ENCODE measurements at places on chromosomes 13 and 19. TPM values are rescaled to one million over a fixed set of nuclear protein-coding genes. Genes with fewer than 3 reads are reported as not detected.

Gene SIN3B
- total RNA-seq: 69.2 TPM

Gene KLK7
- total RNA-seq: not detected

Gene CCDC169
- 2.5 TPM for total RNA-seq

- peaks cover 26% of the 10 kb centered on the region for H3K4me1 ChIP-seq
- peak overlapping the region; percentile 88 for H3K27ac ChIP-seq
- DNase-seq: peak; percentile 62
These were observed 937 bp upstream of the SPRY2 start for GRCh38 chr13:80341756-80342370.

DNA sequence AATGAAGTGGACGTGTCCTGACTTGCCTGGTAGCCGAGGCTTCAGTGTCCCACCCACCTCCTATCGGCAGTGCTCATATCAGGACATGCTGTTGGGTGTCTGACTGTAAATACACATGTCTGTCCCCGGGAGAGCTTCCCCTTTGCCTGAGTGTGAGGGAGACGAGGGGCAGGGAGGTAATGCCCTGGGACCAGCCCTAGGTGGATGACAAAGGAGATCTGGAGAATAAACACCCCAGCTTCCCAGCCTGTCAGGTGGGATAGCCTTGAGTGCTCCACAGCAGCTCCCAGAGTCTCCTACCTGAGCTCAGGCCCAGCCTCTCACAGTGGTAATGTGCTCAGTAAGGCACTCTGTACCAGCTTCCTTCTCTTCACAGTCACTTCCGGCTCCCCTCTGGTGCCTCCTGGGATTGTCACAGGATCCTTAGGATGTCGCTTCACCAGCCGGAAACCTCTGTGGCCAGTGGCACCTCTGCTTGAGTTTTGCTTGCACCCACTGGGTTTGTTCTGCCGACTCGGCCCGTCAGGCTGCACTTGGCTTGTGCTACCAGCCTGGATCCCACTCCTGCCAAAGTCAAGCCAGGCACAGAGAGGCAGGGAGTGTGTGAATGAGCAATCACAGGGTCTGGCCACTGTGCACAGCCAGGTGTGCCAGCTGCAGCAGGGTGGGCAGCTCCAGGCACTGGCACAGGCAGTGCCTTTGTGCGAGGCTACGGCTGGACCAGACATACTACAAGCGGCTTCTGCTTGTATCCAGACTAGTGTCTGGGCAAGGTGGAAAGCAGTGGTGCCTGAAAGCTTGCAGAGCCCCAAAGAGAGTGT lies 54.4 kb upstream of the RGCC start:
- H3K4me1 ChIP-seq: no peaks in the 10 kb centered on the region
- H3K27me3 ChIP-seq: no peaks in the 10 kb centered on the region
- H3K36me3 ChIP-seq: no peaks in the 10 kb centered on the region
- H3K27ac ChIP-seq: no peak overlapping the region
- no peak for DNase-seq

DNA sequence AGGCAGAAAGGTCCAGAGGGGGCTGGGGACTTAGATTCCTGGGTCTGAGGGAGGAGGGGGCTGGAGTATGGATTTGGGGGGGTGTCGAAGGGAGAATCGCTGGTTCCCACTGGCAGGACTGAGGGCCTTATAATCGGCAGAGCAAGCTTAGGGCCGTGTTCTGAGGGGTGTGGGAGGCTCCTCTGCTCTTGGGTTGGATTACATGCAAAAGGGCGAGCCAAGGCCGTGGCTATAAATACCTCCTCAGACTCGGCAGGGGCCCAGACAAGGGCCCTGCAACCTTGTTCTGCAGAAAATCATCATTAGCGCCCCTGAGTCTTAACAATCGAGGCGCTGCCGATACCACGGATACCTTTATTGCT lies 707 bp upstream of the MAMSTR start:
- peaks cover 5% of the 10 kb centered on the region for H3K36me3 ChIP-seq
- no peak overlapping the region for H3K4me3 ChIP-seq
- H3K4me1 ChIP-seq: peaks cover 12% of the 10 kb centered on the region
- H3K27ac ChIP-seq: no peak overlapping the region
- no peak for DNase-seq

DNA sequence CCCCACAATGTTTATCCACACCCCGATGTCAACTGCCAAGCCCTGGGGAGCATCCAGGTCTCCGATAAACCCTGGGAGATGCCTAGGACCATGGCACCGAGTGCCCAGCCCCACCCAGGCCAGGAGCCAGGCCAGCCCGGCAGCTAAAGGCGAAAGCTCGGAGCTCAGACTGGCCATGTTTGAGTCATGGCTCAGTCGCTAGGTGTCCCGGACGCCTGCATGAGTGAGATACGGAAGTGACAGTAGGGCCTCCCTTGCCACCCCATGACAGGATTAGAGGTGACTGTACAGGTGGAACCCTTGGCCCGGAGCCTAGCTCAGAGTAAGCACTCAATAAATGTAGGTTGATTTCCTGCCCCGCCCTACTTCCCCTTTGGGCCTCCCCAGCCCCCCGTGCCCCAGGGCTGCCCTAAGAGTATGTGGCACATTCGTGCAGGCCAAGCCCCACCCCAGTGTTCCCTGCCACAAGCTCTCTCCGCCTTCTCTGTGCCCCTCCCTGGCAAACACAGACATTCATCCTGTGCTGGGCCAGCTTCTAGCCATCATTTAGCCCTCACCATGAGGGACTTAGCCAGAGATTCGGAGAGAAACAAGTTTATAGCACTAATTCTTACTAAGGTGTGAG lies 5.8 kb upstream of the TPM4 start:
- peak overlapping the region; percentile 3 for H3K4me3 ChIP-seq
- peak; percentile 81 for DNase-seq
- no peaks in the 10 kb centered on the region for H3K36me3 ChIP-seq
- H3K27ac ChIP-seq: peak overlapping the region; percentile 86

DNA sequence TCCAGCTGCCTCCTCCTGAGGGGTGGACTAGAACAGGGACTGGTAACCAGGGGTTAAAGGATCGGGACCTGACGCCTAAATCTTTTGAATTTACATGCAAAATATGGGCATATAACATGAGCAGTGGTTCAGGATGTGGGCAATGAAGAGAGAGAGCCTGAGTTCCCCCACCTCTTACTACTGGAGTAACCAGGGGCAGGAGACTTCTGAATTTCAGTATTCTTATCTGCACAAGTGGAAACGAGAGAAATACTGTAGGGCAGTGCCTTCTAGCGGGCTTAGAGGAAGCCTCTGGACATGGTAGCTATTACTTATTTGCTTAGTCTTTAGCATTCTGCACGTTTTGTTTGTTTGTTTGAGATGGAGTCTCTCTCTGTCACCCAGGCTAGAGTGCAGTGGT lies 26.3 kb downstream of the BCAT2 start:
- no peaks in the 10 kb centered on the region for H3K36me3 ChIP-seq
- no peak overlapping the region for H3K4me3 ChIP-seq
- H3K27me3 ChIP-seq: no peaks in the 10 kb centered on the region
- peak; percentile 21 for DNase-seq
- H3K4me1 ChIP-seq: peaks cover 9% of the 10 kb centered on the region

Data from endothelial cell of umbilical vein (primary cell).